ENCODE measurements at places on chromosomes 3 and 15.

DNA sequence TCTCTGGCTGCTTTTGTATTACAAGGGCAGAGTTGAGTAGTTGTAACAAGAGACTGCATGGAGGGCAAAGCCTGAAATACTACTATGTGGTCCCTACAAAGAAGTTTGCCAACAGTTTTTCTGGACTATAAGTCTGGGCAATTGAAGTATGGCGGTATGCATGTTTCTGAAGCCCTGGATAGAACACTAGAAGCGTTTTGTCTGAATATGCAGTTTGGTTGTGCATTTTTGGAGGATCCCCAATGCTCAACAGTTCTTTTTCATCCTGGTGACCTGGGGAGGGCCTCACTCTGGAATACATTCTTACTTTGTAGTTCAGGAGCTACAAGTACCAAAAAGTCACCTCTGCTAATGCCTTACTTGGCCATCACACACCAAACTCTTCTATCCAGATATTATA lies 29.6 kb downstream of the SH3GL3 start:
- no peak for DNase-seq

GRCh38 chr15:48415036-48415886 lies 84.0 kb downstream of the DUT start:
- DNase-seq = peak; percentile 31

GRCh38 chr3:154125378-154126030 lies 4.3 kb downstream of the ARHGEF26 start:
- DNase-seq = no peak

DNA sequence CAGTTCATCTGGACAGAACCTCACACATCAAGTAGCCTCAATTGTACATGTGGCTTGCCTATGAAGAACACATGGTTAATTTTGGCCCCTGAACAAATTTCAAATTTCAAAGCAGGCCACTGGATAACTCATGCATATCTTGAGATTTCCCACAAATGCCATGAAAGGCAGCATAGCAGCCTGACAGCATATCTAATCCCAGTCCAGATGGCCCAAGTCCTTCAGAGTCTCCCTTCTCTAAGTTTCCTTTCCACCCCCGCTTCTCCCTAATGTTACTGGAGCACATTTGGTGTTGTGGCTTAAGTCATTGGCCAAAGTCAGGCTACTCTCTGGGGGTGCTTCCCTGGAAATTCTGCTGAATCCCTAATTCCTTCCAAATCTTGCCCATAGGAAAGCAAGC lies 53.8 kb upstream of the COL6A6 start:
- DNase-seq = no peak

- DNase-seq = peak; percentile 82
Measured at GRCh38 chr3:29605845-29606244, 325.0 kb downstream of the RBMS3 start.

GRCh38 chr3:159196359-159196758 lies 394.5 kb downstream of the MFSD1 start:
- no peak for DNase-seq

DNA sequence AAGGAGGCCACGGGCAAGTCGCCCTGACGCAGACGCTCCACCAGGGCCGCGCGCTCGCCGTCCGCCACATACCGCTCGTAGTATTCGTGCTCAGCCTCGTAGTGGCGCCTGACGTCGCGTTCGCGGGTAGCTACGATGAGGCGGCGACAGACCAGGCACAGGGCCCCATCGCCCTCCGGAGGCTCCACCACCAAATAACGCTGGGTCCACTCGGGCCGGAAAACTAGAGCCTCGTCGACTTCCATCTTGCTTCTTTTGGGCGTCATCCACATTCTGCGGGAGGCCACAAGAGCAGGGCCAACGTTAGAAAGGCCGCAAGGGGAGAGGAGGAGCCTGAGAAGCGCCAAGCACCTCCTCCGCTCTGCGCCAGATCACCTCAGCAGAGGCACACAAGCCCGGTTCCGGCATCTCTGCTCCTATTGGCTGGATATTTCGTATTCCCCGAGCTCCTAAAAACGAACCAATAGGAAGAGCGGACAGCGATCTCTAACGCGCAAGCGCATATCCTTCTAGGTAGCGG lies at the start of gene EPM2AIP1:
TSS of gene EPM2AIP1 (minus strand) at position 326 of the 520 bp plus-strand sequence. CDS start at position 272, 54 bp downstream.
- no peak for DNase-seq

- DNase-seq = no peak
Measured at GRCh38 chr3:122916084-122916483, 111.5 kb downstream of the SEMA5B start.

DNA sequence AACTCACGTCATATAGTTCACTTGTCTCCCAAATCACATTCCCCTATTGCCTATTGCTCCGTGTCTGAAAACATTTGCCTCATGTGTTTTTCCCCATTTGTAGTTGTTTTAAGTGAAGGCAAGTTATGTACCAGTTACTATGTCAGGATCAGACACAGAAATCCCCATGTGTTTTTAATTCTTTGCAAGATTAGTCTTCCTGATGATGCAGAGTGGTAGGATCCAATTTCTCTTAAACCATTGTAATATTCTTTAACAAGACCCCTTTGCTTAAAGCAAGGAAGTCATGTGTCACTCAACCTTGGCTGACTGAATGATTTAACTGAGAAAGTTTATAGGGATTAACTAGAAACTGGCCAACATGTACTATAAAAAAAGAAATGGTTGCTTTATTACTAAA lies 164.4 kb downstream of the OPA1 start:
- DNase-seq = no peak
